ENCODE measurements at places on chromosomes 3 and 15.

DNA sequence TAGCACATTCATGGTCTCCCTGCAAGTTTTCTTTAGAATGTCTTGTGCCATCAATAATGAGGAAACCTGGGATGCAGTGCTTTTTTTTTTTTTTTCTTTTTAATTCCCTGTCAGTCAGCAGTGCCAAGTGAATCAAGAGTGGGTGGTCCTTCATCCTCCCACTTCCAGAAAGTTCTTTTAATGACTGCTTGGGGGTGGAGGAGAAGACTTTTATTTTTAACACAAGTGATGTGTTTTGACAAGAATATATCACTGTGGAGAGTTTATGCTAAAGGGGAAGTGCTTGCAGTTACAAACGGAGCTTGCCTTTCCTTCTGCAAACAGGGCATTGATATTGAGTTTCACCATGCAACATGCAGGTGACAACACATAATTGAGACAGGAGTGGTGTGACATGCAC is 69.7 kb downstream of the CACNA2D3 start:
- DNase-seq = no peak

DNA sequence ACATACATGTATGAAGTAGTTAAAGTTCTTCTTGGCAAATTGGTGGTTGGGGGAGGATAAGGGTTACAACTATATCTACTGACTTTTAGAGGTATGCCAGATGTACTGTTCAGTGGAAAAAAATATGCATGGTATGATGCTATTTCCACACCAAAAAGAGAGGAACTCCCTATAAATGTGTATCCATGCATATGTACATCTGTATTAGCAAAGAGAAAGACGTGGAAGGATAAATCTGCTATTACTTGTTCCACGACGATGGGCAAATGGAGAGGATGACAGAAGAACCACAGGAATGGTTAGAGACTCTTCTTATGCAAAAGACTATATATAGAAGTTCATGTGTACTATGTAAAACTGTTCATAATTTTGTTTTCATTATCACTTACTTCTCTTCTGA is 197.6 kb downstream of the RORA start:
- no peak for DNase-seq

DNA sequence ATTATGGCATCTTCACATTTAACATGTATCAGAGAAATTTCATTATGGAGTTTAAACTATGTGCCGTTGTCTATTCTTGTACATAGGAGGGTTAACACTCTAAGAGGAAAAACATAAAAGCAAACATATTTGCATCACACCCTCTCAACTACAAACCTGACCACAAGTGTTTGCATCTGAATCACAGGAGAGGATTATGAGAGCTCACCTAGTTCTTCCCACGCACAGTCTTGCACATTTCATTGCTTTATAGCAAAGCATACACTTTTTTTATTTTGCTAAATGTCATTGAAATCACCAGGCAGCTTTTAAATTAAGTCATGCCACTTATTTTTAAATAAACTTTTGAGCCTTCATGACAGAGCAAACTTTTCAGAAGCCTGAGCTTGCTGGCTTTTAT is 12.5 kb downstream of the TRAT1 start:
- no peak for DNase-seq

GRCh38 chr3:16290007-16290826 is 25.2 kb downstream of the OXNAD1 start:
- DNase-seq = no peak

DNA sequence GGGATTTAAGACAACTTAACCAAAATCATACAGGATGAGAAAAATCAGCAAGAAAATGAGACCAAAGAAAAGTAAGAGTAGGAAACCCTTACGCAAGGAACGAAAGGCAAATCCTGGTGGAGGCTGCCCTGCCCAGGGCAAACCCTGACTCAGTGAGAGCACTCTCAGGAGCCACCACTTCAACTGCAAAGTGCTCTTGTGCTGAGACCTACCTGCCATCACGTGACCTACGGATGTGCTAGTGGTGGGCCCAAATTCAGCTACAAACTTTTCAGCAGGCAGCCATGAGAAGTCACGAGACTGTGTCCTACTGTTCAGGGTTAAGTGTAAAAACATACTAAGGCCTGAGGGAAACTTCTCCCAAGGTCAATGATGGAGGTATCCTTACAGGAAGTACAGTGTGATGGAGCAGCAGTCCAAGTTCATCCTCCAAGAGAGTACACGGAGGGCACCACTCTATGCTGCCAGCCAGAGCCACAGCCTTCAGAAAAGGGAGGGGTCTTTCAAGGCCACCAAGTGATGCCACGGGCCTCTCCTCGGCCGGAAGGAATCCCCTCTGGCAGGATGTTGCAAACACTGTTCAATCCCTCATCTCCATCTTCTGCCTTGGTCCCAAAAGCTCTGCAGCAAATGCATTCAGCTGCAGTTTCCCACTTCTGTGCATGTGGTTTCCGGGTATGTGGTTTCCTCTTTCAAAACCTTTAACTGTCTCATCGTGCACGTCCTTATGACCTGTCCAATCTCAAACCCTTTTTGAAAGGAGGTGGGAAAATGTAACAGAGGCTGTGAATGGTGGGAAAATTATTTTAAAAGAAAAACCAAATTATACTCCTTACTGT is 9.5 kb downstream of the CHSY1 start:
- DNase-seq = peak; percentile 26

DNA sequence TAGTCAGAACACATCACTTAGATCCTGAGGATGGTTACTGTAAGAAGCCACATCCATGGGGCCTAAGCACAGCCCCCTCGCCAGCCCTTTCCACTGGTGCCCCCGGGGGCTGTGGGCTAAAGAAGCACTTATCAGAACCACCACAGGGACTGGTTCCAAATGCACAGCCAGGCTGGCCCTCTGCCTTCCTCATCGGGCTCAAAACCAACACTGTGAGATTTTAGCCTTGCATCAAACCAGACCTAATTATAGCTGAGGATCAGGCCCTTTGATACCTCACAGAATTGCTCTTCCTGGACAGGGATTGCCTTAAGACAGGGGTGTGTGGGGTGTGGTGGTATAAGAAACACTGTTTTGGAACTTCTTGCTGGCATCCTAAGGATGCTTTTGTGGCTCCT is 23.7 kb downstream of the SRPRB start:
- no peak for DNase-seq

DNA sequence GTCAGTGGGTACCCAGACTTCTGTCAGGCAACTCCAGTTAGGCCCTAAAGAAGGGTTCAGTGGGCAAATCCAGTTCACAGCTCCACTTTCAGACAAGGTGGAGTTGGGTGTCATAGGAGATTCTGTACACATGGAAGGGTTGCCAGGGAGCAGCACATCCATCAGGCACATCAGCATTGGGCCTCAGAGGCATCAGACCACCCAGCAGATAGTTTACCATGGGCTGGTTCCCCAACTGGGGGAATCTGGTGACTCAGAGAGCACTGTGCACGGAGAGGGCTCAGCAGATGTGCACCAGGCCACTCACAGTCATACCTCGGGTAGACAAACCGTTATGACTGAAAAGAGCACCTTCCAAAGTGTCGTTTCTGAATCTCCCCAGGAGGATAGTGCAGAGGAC is 27.2 kb downstream of the SYNM start:
- no peak for DNase-seq

GRCh38 chr3:20143519-20143918 is 42.5 kb downstream of the SGO1 start:
- DNase-seq = no peak

- no peak for DNase-seq
Observed at GRCh38 chr3:56788521-56788920, 13.2 kb downstream of the ARHGEF3 start.

DNA sequence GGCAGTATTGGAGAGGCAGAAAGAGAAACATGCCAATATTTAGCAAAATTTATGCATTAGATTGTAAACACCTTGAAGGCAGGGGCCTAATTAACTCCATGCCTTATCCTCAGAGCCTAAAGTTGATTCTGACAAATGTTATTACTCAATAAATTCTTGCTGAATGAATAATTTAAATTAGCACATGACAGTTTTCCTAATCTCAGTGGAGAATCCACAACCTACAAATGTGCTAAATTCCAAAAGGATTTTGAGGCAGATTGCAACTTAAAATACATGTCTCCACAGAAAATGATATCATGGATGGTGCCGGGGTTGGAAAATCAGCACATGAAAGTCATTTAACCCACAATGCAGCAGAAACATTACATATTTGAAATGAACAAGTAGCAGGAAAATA is 41.1 kb upstream of the NANOGP8 start:
- no peak for DNase-seq

DNA sequence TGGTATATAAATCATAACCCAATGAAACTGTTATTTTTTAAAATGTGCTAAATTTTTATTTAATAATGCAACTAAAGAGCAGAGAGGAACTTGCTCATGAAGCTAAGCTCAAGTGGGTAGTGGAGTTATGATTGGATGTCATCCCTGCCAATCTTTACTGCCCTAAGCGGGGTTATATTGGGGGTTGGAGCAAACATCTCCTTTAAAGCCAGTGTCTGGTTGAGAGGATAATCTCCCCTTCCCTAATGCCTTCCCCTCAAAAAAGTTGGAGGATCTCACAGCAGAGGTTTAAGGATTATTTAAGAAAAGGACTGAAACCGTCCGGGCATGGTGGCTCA is 32.1 kb upstream of the CLASP2 start:
- no peak for DNase-seq

DNA sequence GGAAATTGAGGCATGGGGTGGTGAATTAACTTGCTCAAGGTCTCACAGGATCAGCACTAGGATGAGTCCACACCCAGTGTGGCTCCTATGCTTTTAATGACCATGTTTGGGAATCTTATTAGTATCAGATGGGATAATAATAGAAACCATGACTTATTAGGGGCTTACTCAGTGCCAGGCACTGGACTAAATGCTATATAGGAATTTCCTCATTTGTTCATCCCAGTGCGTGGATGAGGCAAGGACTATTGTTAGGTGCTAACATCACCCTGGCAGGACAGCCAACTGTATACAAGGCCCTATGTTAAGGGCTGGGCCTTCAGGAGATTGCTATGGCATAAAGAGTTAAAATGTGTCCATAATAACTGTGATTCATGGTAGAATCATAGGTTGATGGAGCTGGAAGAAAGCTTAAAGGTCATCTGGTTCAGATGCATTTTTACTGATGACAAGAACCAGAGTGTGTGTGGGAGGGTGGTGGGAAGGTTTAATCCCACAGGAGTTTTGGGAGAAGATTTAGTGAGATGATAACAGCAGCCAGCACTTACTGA is 4.7 kb upstream of the FEM1B start:
- no peak for DNase-seq

DNA sequence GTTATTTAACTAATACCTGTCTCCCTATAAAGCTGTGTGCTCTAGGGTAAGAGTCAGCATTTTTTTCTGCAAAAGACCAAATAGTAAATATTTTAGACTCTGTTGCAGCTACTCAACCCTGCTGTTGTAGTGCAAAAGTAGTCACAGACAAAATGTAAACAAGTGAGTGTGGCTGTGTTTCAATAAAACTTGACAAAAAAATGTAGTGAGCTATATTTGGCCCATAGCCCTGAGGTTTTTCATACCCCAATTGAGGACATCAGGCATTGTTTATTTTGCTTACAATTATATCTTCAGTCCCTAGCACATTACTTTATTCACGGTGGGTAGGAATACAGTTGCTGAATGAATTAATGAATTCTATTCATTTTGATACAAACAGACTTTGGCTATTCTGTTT is 58.7 kb upstream of the TBC1D5 start:
- DNase-seq = no peak

GRCh38 chr15:57505056-57505715 is 86.5 kb upstream of the MYZAP start:
- DNase-seq = no peak

DNA sequence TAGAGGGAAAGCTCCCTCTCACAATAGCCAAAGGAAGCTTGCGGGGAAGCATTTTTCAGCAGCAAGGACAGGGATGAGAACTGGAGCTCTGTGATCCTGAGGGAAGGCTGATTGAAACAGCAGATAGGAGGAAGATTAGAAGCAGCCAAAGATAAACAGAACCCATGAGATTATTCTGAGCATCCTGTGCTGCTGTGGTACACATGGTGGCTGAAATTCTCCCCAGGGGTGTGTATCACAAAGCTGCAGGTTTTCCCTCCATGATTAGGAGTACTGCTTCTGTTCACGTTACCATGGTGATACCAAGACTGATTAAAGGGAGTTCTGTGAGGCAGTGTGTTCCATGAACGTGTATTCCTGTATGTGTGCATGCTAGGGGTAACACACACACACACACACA is 30.3 kb upstream of the PSMD6 start:
- DNase-seq = no peak

DNA sequence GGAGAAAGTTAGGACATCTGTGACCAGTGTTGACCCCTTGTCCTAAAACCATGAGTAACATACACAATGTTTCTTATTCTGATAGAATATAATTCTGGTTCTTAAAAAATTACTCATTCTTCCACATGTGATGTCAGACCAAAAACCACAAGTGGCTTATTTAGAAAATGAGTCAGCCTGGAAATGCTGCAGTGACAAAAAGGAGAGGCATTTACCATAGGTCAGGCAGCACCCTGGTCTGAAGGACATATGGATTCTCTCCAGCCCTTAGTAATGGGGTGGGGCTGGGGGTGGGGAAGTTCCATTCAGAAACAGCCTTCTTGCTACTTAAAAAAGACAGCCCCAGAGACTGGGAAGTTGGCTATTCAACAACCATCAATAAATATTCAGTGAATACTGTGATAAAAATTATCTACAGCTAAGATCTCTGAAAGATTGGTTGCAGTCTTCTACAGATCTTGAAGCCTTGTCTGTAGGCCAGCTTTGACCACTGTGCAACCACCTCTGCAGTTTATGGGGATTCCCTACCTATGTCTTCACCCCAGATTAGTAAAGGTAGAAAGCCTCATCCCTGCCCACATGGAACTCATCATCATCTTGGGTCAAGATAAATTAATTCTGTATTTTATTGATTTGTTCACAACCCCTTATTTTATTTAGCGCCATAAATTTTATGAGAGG is 34.9 kb upstream of the TIMP4 start:
- DNase-seq = no peak

GRCh38 chr3:8631661-8632060 is 12.9 kb downstream of the SSUH2 start:
- DNase-seq = no peak

DNA sequence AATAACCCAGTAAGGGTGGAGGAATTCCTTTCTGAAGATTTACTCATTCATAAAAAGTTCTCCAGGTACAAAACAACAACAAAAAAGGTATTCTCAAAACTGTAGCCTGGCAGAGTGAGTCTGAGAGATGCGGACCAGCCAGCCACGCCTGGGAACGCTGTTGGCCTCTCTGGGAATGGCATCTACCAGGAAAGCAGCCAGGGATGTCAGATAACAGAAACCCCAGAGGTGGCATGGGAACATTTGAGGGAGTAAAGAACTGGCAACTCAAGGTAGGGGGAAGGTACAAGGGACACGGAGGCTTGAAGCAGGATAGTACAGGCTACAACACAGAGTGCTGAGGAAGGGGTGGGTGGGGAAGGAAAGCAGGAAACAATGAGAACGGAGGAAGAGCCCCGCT is 7.1 kb upstream of the AP3S2 start:
- no peak for DNase-seq

Measured in stimulated activated CD8-positive, alpha-beta memory T cell treated with anti-CD3 and anti-CD28 coated beads, Interleukin-12 subunit alpha, Interleukin-12 subunit beta, amount 100 ng/mL, for 4 hours (primary cell).